ENCODE measurements at places on chromosomes 2 and 18.

GRCh38 chr2:98959810-98960507, 23.9 kb upstream of the CRACDL start:
- no peak for DNase-seq

DNA sequence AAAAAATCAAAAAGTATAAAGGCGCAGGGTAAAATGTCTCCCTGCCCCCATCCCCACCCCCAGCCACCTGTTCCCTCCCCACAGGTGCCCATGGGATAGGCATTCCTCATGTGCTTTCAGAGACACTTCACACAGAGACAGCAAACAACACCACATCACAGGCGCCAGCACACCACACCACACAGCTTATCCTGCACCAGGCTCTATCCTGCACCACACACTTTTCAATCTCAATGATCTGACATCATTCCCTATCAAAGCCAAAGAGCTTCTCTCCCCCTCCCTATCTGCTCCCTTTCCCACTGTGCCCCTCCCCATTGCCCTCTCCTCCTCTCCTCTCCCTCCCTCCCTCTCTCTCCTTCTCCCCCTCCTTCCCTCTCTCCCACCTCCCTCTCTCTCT, 15.5 kb downstream of the FAM178B start:
- DNase-seq = no peak

- DNase-seq = no peak
Observed at GRCh38 chr18:3912705-3913104, 462.7 kb downstream of the TGIF1 start.

- DNase-seq = no peak
Observed at GRCh38 chr2:11766016-11766415, 19.6 kb downstream of the LPIN1 start.

GRCh38 chr2:85245891-85246290, 81.9 kb downstream of the TGOLN2 start:
- no peak for DNase-seq

GRCh38 chr18:24928301-24928878, 423.6 kb downstream of the ZNF521 start:
- DNase-seq = no peak

DNA sequence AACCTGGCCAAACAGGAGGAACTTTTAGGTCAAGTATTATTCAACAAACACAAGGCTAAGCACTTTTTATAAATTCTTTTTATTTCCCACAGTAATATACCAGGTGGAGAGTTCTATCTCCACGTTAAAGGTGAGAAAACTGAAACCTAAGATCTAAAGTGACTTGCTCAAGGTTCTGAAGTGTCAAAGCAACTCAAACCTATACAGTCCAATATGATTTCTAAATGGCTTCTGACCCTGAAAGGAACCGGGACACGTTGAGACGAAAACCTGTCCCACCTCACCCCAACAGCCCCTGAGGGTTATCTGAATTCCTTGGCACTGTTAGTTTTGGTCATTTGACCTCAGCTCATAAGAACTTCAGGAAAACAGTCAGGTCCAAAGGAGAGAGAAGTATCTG, 814.5 kb upstream of the LRATD1 start:
- DNase-seq = no peak

GRCh38 chr2:164103271-164103670, 367.5 kb upstream of the FIGN start:
- no peak for DNase-seq

DNA sequence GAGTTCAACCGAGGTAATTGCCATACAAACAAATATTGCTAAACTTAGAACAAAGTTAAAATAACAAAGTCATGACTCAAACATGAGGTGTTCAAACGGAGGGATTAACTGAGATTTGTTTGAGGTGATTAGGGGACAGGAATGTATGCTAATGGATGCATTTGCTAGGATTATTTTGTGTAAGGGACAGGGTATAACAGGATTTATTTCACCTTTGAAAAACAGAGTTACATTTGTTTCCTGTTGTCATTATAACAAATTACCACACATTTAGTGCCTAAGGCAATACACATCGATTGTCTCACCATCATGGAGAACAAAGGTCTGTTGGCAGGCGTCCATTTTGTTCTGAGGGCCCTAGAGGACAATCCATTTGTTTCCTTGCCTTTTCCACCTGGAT, 304.3 kb upstream of the CNTNAP5 start:
- DNase-seq = no peak

DNA sequence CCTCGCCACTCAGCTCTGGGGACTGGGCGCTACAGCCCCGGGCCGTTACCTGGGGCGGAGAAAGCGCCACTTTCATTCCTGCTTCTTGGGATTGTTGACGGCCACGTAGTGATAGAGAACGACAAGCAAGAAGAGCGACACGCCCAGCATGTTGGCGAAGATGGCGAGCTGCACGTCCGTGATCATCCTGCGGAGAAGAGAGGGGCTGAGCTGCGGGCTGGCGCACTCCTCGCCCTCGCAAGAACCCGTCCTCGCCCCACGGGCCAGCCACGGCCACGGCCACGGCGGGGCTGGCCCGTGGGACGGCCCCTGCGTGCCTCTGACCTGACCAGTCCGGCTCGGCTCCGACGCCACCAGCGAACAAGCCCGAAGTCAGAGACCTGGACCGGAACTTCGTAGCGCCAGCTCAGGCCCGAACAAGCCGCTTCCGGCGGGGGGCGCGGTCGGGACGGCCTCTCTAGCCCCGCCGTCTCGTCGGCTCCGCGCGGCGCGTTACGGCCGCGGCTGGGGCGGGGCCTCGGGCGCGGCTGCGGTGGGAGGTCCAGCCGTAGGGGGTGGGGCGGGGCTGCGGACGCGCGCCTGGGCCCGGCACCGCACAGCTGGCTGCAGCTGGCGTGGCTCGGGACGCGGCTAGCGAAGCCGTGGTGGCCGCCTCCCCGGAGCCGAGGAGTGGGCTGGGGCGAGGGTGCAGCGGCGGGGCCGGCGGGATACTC, at the start of gene OST4:
Gene OST4, minus strand, starts transcription at position 378 of the 713 bp plus-strand sequence.
- DNase-seq = peak; percentile 94

DNA sequence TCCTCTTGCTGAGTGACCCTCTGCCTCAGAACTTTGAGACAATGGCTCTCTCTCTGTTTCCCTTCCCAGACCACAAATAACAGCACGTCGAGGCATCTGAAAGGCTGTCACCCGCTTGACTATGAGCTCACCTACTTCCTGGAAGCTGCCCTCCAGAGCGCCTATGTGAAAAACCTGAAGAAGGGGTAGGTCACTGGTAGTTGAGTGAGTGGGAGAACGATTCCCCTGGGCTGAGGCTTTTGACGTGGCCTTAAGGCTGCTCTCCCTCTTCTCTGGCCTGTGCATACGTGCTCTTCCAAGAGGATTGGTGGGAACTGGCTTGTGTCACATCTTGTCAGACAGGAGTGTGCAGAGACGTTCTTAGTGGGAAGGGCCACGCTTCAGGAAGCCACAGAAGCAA, 63.1 kb upstream of the MCFD2 start:
- peak; percentile 62 for DNase-seq

DNA sequence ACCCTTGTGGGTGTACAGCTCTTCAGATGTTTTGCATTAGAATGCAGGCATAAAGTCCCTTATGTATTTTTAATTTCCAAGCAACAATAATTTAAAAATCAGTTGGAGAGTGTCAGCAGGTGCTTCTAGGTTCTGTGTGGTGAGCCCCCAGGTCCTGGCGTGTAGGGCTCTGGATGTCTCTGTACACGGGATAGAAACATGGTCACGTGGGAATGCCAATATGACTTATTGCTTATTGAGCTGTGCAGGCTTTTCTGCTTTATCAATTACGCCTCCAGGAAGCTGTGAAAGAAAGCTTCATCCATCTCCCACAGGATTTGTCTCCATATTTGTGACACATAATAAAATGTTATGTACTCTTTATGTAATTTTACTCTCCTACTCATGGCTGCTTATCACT, 37.8 kb downstream of the PRELID3A start:
- no peak for DNase-seq

Measured in NB4 (cell line).